ENCODE measurements at places on chromosomes 2 and 18.

- DNase-seq = no peak
Observed at GRCh38 chr18:10950876-10951630, 198.3 kb downstream of the PIEZO2 start.

- DNase-seq = peak; percentile 8
Observed at GRCh38 chr2:67650291-67651133, 253.4 kb downstream of the ETAA1 start.

GRCh38 chr2:232432598-232433184 lies 23.3 kb upstream of the ALPI start:
- DNase-seq = no peak

GRCh38 chr2:31200972-31201371 lies 16.3 kb downstream of the CAPN14 start:
- no peak for DNase-seq

DNA sequence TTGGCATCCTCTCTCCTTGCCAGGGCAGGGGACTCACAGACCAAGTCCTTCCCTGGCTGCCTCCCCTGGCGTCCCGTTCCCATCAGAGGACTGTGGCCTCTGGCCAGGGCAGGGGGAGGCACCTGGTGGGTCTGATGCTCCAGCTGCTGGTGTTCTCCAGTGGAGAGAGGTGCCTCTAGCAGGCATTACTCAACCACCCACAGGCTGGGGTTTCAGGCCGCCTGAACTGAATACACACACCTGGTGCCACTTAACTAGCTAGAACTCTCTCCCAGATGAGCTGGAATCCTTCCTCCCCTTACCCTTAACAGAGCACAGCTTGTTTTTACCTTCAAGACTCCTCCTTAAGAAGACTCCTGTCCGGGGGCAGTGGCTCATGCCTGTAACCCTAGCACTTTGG lies 37.7 kb upstream of the CNGA3 start:
- DNase-seq = no peak

- DNase-seq = no peak
Observed at GRCh38 chr2:179017773-179018357, 32.1 kb downstream of the CCDC141 start.

All from activated CD4-positive, alpha-beta T cell treated with anti-CD3 and anti-CD28 coated beads for 48 hours (primary cell).